ENCODE measurements at places on chromosomes 6 and 20. TPM values are rescaled to one million over a fixed set of nuclear protein-coding genes. Genes with fewer than 3 reads are reported as not detected.

GRCh38 chr6:134216301-134217010 lies 101.5 kb downstream of the SGK1 start:
- no peaks in the 10 kb centered on the region for H3K36me3 ChIP-seq
- H3K27me3 ChIP-seq: no peaks in the 10 kb centered on the region

- DNase-seq: no peak
- H3K4me3 ChIP-seq: no peak overlapping the region
- H3K36me3 ChIP-seq: peaks cover 33% of the 10 kb centered on the region
- no peaks in the 10 kb centered on the region for H3K27me3 ChIP-seq
- H3K27ac ChIP-seq: no peak overlapping the region
These were observed 38.9 kb downstream of the ORC3 start for GRCh38 chr6:87628881-87629280.

DNA sequence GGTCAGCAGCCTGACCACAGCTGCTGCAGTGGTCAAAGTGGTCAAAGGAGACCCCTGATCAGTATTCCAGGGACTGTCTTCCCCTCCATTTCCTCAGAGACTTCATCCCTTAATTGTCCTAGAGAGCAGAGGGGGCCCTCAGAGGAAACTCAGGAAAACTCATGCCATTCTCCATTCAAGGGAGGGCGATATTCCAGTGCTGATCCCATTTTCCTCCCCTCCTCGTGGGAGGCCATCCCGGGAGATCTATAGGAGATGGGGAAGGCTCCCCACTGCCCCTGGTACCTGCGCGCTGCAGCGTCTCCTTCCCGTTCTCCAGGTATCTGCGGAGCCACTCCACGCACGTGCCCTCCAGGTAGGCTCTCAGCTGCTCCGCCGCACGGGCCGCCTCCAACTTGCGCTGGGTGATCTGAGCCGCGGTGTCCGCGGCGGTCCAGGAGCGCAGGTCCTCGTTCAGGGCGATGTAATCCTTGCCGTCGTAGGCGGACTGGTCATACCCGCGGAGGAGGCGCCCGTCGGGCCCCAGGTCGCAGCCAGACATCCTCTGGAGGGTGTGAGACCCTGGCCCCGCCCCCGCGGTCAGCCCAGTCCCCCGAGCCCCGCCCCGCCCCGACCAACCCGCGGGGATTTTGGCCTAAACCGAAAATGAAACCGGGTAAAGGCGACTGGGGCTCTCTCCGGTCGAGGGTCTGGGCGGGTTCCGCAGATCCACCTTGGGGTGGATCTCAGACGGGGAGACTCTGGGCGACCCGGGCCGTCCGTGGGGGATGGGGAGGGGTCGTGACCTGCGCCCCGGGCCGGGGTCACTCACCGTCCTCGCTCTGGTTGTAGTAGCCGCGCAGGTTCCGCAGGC lies 878 bp downstream of the HLA-C start:
- peak overlapping the region; percentile 99 for H3K27ac ChIP-seq
- H3K4me1 ChIP-seq: peaks cover 53% of the 10 kb centered on the region
- peak; percentile 83 for DNase-seq
- H3K27me3 ChIP-seq: no peaks in the 10 kb centered on the region
- H3K36me3 ChIP-seq: peaks cover 46% of the 10 kb centered on the region
- H3K4me3 ChIP-seq: peak overlapping the region; percentile 95

- H3K4me1 ChIP-seq: no peaks in the 10 kb centered on the region
- H3K4me3 ChIP-seq: no peak overlapping the region
- H3K27ac ChIP-seq: no peak overlapping the region
- no peaks in the 10 kb centered on the region for H3K36me3 ChIP-seq
- no peak for DNase-seq
These were observed 224.8 kb downstream of the TAF4 start for GRCh38 chr20:61840779-61841455.

DNA sequence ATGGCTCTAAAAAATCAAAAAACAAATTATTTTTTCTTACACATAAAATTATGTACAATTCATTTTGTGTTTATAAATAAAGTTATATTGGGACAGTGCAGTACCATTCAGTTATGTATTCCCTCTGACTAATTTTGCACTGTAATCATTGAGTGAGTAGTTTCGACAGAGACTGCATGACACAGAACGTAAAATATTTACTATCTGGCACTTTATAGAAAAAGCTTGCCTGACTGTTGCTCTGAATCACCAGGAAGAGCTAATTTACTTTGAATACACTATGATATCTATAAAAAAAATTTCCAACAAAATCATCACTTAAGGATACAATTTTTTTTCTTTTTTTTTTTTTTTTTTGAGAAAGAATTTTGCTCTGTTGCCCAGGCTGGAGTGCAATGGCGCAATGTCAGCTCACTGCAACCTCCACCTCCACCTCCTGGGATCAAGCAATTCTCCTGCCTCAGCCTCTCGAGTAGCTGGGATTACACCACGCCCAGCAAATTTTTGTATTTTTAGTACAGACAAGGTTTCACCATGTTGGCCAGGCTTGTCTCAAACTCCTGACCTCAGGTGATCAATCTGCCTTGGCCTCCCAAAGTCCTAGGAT lies 11.0 kb upstream of the KHDC1L start:
- H3K4me3 ChIP-seq: no peak overlapping the region
- H3K4me1 ChIP-seq: no peaks in the 10 kb centered on the region
- DNase-seq: no peak
- H3K27me3 ChIP-seq: no peaks in the 10 kb centered on the region
- no peaks in the 10 kb centered on the region for H3K36me3 ChIP-seq

DNA sequence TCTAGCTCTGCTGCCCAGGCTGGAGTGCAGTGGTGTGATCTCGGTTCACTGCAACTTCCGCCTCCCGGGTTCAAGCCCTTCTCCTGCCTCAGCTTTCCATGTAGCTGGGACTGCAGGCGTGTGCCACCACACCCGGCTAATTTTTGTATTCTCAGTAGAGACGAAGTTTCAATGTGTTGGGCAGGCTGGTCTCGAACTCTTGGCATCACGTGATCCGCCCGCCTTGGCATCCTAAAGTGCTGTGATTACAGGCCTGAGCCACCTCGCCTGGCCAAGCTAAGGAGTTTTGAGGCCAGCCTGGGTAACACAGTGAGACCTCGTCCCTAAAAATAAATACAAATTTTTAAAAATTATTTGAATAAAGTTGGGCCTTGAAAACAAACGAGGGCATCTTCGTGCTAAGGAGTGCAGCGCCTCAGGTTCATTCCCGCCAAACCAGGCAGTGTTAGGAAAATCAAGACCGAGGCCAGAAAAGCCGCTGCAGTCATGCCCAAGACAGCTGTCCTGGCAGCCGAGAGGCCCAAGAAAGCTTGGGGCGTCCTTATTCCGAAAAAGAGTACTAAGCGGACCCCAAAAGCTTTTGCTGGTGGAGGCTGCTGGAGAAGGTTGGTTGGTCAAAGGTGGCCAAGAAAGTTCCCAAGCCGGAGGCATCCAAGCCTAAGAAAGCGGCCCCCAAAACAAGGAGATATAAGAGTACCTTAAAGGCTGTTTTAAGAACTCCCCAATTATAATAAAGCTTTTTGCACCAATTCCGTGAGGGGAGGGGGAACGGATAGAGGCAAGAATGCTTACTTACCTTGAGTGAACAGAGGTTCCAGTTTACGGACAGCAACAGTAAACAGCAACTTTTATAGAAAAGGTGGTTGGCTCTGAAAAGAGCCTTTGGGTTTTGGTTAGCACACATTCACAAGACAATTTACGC lies 109.0 kb downstream of the HFE start:
- H3K36me3 ChIP-seq: peaks cover 25% of the 10 kb centered on the region
- H3K27ac ChIP-seq: peak overlapping the region; percentile 99
- H3K4me1 ChIP-seq: peaks cover 28% of the 10 kb centered on the region
- H3K27me3 ChIP-seq: no peaks in the 10 kb centered on the region

DNA sequence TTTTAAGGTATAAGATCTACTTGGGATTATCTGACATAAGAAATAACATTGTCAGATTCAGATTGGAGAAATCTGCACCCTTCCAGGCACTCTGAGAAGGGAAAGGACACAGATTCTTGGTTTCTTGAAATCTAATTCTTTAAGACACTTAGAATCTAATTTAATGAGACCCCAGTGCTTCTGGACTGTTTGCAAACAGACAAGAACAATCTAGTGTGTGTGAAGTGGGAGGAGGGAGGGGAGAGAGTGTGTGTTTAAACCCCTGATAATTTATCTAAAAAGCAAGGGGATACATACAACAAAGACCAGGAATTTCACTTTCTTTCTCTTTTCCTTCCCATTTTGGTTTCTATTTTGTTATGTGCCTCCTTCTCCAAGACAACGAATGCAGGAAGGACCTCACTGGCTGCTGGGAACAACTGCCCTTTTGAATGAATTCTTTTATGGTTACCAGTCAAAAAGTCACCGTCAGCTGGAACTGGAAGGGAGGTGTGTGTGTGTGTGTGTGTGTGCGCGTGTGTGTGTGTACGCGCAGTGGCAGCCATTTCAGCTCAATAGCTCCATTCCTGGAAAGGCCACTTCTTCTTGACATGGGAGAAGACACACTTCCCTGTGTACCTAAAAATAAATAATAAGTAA lies 129.4 kb downstream of the BCAS1 start:
- H3K36me3 ChIP-seq: no peaks in the 10 kb centered on the region
- no peak overlapping the region for H3K27ac ChIP-seq
- H3K4me1 ChIP-seq: peaks cover 24% of the 10 kb centered on the region
- H3K27me3 ChIP-seq: no peaks in the 10 kb centered on the region
- no peak for DNase-seq
- H3K4me3 ChIP-seq: no peak overlapping the region

GRCh38 chr6:137016356-137016755 lies 28.4 kb downstream of the IL20RA start:
- H3K4me1 ChIP-seq: no peaks in the 10 kb centered on the region
- no peak overlapping the region for H3K4me3 ChIP-seq

DNA sequence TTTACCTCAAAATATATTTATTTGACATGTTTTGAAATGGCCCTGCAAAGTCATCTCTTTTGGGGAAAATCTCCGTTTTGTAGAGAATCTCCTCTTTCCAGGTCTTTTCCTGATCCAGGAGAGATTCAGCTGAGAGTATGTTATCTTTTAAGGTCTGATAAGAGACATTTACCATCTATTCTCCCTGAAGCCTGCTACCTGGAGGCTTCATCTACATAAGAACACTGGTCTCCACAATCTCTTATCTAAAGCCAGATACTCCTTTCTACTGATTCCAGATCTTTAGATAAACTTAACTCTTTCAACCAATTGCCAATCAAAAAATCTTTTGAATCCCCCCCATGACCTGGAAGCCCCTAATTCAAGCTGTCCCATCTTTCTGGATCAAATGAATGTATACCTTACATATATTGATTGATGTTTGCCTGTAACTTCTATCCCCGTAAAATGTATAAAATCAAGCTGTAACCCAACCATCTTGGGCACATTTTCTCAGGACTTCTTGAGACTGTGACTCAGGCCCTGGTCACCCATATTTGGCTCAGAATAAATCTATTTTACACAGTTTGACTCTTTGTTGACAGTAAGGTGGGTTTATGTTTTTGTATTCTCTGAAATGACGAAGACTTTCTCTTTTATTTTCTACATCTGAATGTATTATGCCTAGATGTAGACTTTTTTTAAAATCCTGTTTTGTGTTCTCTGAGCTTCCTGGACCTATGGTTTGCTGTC lies 95.5 kb downstream of the ECT2L start:
- H3K4me1 ChIP-seq: peaks cover 2% of the 10 kb centered on the region
- no peak for DNase-seq
- no peaks in the 10 kb centered on the region for H3K27me3 ChIP-seq
- no peak overlapping the region for H3K27ac ChIP-seq
- H3K36me3 ChIP-seq: peaks cover 3% of the 10 kb centered on the region

GRCh38 chr6:40410821-40411220 lies 176.3 kb downstream of the LRFN2 start:
- no peak overlapping the region for H3K4me3 ChIP-seq
- no peak for DNase-seq
- H3K4me1 ChIP-seq: no peaks in the 10 kb centered on the region
- no peaks in the 10 kb centered on the region for H3K36me3 ChIP-seq
- H3K27ac ChIP-seq: no peak overlapping the region
- peaks cover 1% of the 10 kb centered on the region for H3K27me3 ChIP-seq

- DNase-seq: no peak
- peaks cover 75% of the 10 kb centered on the region for H3K36me3 ChIP-seq
- peaks cover 24% of the 10 kb centered on the region for H3K4me1 ChIP-seq
- no peak overlapping the region for H3K4me3 ChIP-seq
These were observed 32.4 kb upstream of the HINT3 start for GRCh38 chr6:125924169-125924568.

DNA sequence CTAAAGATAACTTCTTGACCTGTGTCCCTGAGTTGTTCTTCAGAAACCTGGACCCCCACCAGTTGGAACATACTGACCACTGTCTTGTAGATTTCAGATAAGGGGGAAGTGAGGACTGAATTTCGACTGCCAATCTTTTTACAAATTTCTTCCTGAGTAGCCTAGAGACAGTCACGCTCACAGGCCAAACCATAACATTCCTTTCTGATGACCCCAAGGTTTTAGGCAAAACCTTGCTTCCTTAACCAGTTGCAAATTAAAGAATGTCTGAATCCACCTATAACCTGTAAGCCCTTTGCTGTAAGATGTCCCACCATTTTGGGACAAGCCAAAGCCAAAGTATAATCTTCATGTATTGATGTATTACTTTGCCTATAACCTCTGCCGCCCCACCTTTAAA lies 306.9 kb downstream of the LRFN2 start:
- no peak overlapping the region for H3K27ac ChIP-seq
- H3K27me3 ChIP-seq: peaks cover 9% of the 10 kb centered on the region
- H3K4me3 ChIP-seq: no peak overlapping the region
- no peaks in the 10 kb centered on the region for H3K4me1 ChIP-seq
- no peaks in the 10 kb centered on the region for H3K36me3 ChIP-seq

DNA sequence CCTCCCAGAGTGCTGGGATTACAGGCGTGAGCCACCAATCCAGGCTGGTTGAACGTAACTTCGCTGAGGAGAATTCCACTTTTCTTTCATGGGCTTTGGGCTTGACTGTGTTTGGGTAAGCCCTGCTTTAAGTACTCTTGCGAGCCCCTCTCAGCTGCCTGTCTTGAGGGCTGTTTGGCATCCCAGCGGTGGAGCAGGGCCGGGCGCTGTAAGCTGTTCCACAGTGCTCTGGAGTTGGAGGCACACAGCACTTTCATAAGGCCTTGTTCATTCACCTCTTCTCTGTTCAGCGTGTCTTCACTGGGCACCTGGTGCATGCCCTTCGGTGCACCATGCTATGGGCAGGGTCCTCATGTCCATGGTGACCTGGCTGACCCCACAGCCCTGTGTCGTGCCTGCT lies 21.6 kb downstream of the PNLDC1 start:
- H3K4me3 ChIP-seq: no peak overlapping the region
- H3K4me1 ChIP-seq: peaks cover 17% of the 10 kb centered on the region
- no peak overlapping the region for H3K27ac ChIP-seq
- no peaks in the 10 kb centered on the region for H3K27me3 ChIP-seq
- H3K36me3 ChIP-seq: peaks cover 2% of the 10 kb centered on the region
- no peak for DNase-seq

GRCh38 chr20:49768204-49769047 lies 44.2 kb upstream of the SLC9A8 start:
- H3K36me3 ChIP-seq: no peaks in the 10 kb centered on the region
- H3K4me1 ChIP-seq: peaks cover 16% of the 10 kb centered on the region
- H3K27ac ChIP-seq: no peak overlapping the region
- no peak overlapping the region for H3K4me3 ChIP-seq
- DNase-seq: peak; percentile 13

GRCh38 chr6:121697921-121698320 lies 262.5 kb downstream of the GJA1 start:
- no peaks in the 10 kb centered on the region for H3K4me1 ChIP-seq
- H3K36me3 ChIP-seq: no peaks in the 10 kb centered on the region
- no peak overlapping the region for H3K4me3 ChIP-seq
- H3K27me3 ChIP-seq: no peaks in the 10 kb centered on the region

Gene SIRPB1
- total RNA-seq: 2.1 TPM

Gene NDUFAF5
- total RNA-seq: 22.0 TPM

Gene IPCEF1
- 11.6 TPM for total RNA-seq

Gene NOL4L
- 17.3 TPM for total RNA-seq

Gene RCAN2
- 0.91 TPM for total RNA-seq

Gene SNX21
- total RNA-seq: 1.4 TPM

Gene C6orf141
- total RNA-seq: 1.1 TPM
